ENCODE measurements at places on chromosomes 1 and 21. TPM values are rescaled to one million over a fixed set of nuclear protein-coding genes. Genes with fewer than 3 reads are reported as not detected.

The PAPPA2 gene
- 0.03 TPM for total RNA-seq

The ARMH1 gene
- total RNA-seq: 80.0 TPM

The PLA2G2F gene
- total RNA-seq: not detected

The MROH9 gene
- total RNA-seq: not detected

The PLA2G2C gene
- not detected for total RNA-seq

The LCE2A gene
- total RNA-seq: not detected

The ADCY10 gene
- total RNA-seq: not detected

The RNU1-4 gene
- total RNA-seq: 2,232 TPM

The SAMSN1 gene
- total RNA-seq: 104 TPM

The IFNLR1 gene
- 2.6 TPM for total RNA-seq

The CGN gene
- total RNA-seq: 0.82 TPM

The KLHL21 gene
- 22.8 TPM for total RNA-seq

The CTTNBP2NL gene
- 0.53 TPM for total RNA-seq

The LRRC7 gene
- 0.16 TPM for total RNA-seq

The GJA5 gene
- not detected for total RNA-seq

- peaks cover 28% of the 10 kb centered on the region for H3K36me3 ChIP-seq
- DNase-seq: no peak
- H3K4me3 ChIP-seq: no peak overlapping the region
- no peak overlapping the region for H3K27ac ChIP-seq
- H3K27me3 ChIP-seq: no peaks in the 10 kb centered on the region
Observed at GRCh38 chr1:180397175-180397574, 105.2 kb downstream of the ACBD6 start.

GRCh38 chr1:81540216-81540615 is 260.5 kb upstream of the ADGRL2 start:
- DNase-seq: no peak
- H3K36me3 ChIP-seq: no peaks in the 10 kb centered on the region
- no peaks in the 10 kb centered on the region for H3K27me3 ChIP-seq
- H3K4me1 ChIP-seq: no peaks in the 10 kb centered on the region
- H3K4me3 ChIP-seq: no peak overlapping the region

DNA sequence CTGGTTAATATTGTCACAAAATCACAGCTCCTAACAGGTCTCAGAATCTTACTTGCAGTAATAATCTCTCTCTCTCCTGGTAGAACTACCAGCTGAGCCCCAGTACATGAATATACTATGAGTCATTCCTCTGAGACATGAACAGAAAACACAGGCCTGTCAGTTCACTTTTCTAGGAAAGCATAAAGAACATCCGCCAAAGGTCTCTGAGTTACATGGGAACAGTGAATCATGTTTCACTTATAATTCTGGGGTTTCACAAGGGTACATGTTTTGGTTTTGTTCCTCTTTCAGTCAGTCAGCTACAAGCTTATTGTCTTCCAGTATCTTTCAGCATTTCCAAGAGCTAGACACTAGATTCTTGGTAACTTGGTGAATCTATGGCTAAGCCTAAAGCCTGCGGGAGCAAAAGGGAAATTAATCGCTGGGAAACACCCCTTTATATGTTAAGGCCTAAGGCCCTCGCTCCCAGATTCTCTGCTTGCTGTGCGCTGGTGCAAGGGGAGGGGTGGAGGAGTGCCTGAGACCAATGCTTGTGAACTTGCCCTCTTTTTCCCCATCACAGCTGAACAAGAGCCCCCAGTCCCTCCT is 31.7 kb downstream of the IFNGR2 start:
- H3K27me3 ChIP-seq: no peaks in the 10 kb centered on the region
- peak overlapping the region; percentile 76 for H3K27ac ChIP-seq
- peaks cover 27% of the 10 kb centered on the region for H3K4me1 ChIP-seq
- peaks cover 48% of the 10 kb centered on the region for H3K36me3 ChIP-seq
- H3K4me3 ChIP-seq: no peak overlapping the region

GRCh38 chr1:225654277-225654597 is 1.3 kb upstream of the ENAH start:
- peak overlapping the region; percentile 71 for H3K4me3 ChIP-seq
- peaks cover 43% of the 10 kb centered on the region for H3K27me3 ChIP-seq
- H3K4me1 ChIP-seq: peaks cover 11% of the 10 kb centered on the region
- H3K36me3 ChIP-seq: peaks cover 2% of the 10 kb centered on the region

GRCh38 chr1:156809281-156809680 is 7.4 kb downstream of the SH2D2A start:
- no peak for DNase-seq
- peaks cover 79% of the 10 kb centered on the region for H3K36me3 ChIP-seq
- H3K27me3 ChIP-seq: no peaks in the 10 kb centered on the region

GRCh38 chr1:94875794-94876193 is 51.1 kb downstream of the CNN3 start:
- no peaks in the 10 kb centered on the region for H3K27me3 ChIP-seq
- H3K36me3 ChIP-seq: no peaks in the 10 kb centered on the region
- peaks cover 11% of the 10 kb centered on the region for H3K4me1 ChIP-seq
- no peak overlapping the region for H3K4me3 ChIP-seq
- DNase-seq: no peak
- H3K27ac ChIP-seq: no peak overlapping the region

- no peak for DNase-seq
- peaks cover 13% of the 10 kb centered on the region for H3K4me1 ChIP-seq
- peaks cover 43% of the 10 kb centered on the region for H3K27me3 ChIP-seq
Observed at GRCh38 chr1:119873135-119874015, 22.9 kb downstream of the ADAM30 start.

DNA sequence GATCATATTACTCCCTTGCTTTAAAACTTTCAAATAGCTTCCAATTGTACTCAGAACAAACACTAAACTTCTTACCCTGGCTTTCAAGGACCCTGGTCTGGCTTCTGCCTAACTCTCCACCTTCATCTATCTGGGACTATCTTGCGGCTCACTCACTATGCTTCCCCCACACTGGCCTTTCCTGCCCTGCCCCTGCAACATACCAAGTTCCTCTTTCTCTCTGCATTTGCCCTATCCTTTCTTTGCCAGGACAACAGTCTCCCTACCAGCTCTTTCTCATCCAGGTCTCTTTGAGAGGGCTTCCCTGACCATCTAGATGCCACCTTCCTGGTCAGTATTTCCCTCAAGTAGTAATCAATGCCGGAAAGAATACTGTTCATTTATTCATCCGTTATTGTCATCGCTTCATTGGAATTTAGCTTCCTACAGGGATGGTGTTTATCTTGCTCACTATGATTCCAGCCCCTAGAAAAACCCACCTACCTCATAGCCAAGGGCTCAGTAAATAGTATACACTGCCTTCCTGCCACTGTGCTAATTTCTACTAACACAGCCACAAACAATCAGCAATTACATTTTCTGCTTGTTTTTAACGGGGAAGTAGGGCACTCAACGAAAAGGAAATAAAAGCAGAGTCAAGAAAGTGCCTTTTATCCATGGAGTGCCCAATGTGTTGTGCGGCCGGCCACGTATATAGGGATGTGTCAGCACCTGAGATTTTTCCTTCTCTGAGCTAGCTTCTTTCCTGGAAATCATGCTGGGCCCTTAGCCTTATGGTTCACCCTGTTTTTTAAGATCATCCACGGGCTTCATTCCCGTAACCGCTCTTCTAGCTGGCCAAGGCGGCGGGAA is 521 bp upstream of the CDC7 start:
- DNase-seq: no peak
- no peak overlapping the region for H3K4me3 ChIP-seq
- H3K27me3 ChIP-seq: peaks cover 6% of the 10 kb centered on the region
- no peak overlapping the region for H3K27ac ChIP-seq
- peaks cover 16% of the 10 kb centered on the region for H3K36me3 ChIP-seq

DNA sequence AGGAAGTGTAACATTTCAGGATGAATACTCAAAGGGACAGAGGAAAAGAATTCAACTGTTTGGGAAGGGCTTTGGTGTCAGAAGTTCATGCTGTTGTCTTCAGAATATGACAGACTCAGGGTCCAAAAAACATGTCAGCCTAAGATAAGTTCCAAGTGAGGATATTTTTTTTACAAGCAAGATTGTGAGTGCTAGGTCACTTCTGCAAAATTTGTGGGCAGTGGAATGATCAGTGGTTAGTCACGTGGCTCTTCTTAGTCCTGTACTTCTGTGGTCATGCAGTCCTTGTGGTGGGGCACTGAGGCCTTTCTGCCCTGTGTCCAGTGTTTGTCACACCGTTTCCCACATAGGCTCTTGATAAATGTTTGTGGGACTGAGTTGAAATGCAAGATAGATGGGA is 5.2 kb downstream of the RGL1 start:
- no peak for DNase-seq
- no peak overlapping the region for H3K27ac ChIP-seq
- no peak overlapping the region for H3K4me3 ChIP-seq
- H3K4me1 ChIP-seq: peaks cover 5% of the 10 kb centered on the region

GRCh38 chr1:82697965-82698364 is 897.2 kb downstream of the ADGRL2 start:
- no peaks in the 10 kb centered on the region for H3K36me3 ChIP-seq
- no peaks in the 10 kb centered on the region for H3K4me1 ChIP-seq
- H3K4me3 ChIP-seq: no peak overlapping the region

DNA sequence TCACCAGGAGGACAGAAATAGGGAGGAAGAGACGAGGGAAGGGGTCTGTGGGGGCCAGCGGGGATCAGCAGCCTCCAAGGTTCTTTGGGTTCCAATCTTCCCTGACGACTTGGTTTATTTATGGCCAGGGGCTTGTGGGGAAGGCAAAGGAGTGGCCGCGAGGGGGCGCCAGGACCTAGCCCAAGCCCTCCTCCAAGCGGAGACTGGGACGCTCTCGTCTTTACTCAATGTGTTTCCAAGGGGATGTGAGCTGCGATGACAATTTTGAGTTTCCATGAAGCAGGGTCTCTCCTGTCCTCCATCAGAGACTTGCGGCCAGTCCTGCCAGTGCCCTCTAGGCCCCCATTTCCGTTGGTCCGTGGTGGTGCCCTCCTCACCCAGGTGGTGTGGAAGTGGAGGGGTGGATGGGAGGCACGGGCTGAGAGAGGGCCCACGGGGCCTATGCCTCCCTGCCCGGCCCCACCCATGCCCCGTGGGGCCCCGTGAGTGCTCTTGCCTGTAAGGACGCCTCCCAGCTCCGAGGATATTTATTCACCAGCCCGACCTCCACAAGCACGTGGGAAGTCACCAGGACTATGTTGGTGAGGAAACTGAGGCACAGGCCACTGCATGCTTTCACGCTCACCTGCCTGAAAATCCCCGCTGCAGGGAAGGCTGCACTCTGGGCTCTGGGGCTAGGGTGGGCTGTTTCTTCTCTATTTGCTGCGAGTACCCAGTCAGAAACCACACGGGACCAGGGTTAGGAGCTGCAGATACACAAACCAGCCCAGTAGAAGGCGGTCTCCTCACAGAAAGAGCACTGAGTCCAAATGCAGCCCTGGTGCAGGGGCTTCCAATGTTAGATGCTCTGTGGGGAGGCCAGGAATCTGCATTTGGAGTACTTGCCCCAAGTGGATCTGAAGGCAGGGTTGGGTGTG is 26.5 kb downstream of the DMRTB1 start:
- peak; percentile 79 for DNase-seq
- H3K4me3 ChIP-seq: no peak overlapping the region
- no peaks in the 10 kb centered on the region for H3K27me3 ChIP-seq
- H3K4me1 ChIP-seq: no peaks in the 10 kb centered on the region

- H3K27me3 ChIP-seq: no peaks in the 10 kb centered on the region
- no peak for DNase-seq
- H3K4me3 ChIP-seq: no peak overlapping the region
- H3K27ac ChIP-seq: no peak overlapping the region
- no peaks in the 10 kb centered on the region for H3K36me3 ChIP-seq
Observed at GRCh38 chr1:96220651-96221050, 500.9 kb upstream of the PTBP2 start.

GRCh38 chr1:24745711-24746413 is 615 bp downstream of the CLIC4 start:
- no peak for DNase-seq
- H3K4me3 ChIP-seq: peak overlapping the region; percentile 83
- peaks cover 41% of the 10 kb centered on the region for H3K4me1 ChIP-seq

- peak; percentile 83 for DNase-seq
- H3K4me3 ChIP-seq: peak overlapping the region; percentile 78
- no peaks in the 10 kb centered on the region for H3K36me3 ChIP-seq
- H3K27ac ChIP-seq: peak overlapping the region; percentile 74
- peaks cover 39% of the 10 kb centered on the region for H3K4me1 ChIP-seq
- peaks cover 25% of the 10 kb centered on the region for H3K27me3 ChIP-seq
Observed at GRCh38 chr1:23422241-23422877, 2.2 kb downstream of the TCEA3 start.

GRCh38 chr21:25688275-25689155 is 46.2 kb downstream of the ATP5PF start:
- no peaks in the 10 kb centered on the region for H3K36me3 ChIP-seq
- no peaks in the 10 kb centered on the region for H3K4me1 ChIP-seq
- H3K27ac ChIP-seq: no peak overlapping the region
- no peak for DNase-seq

- no peak for DNase-seq
- H3K4me1 ChIP-seq: peaks cover 4% of the 10 kb centered on the region
- H3K36me3 ChIP-seq: no peaks in the 10 kb centered on the region
Observed at GRCh38 chr1:240093120-240093961, 1.7 kb downstream of the FMN2 start.

GRCh38 chr1:182032251-182032650 is 29.3 kb downstream of the ZNF648 start:
- peaks cover 23% of the 10 kb centered on the region for H3K4me1 ChIP-seq
- peaks cover 10% of the 10 kb centered on the region for H3K27me3 ChIP-seq
- peaks cover 5% of the 10 kb centered on the region for H3K36me3 ChIP-seq

DNA sequence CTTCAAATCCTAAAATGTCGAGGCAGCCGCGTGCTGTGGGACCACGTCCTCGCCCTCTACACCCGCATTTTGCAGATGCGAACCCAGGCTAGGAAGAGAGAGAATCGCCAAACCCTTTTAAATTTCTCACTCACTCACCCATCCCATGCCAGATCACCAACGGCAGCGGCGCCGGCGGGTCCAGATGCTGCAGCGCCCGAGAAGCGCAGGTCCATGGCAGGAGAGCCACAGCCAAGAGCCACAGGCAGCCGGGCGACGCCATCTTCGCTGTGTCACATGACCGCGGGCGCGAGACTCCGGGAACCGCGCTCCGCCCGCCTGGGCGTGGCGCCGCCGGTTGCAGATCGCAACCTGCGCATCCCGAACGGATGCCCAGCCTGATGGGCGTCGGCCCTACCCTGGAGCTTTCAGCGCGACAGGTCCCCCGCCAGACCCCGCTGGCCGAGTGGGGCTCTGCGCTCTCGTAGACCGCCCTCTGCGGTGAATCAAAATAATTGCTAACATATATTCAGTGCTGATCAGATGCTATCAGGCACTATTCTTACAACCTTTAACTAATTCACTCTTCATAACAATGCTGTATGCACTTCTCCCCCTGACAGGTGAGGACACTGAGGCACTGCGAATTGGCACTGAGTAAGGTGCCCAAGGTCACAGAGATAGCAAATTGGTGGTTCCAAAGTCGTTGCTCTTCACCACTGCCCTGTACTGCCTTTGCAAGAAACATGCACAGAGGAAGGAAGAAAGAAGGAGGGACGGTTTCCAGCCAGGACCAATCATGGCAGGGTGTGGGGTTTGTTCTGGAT is at the start of gene PPT1:
TSS of gene PPT1 (minus strand) at position 276 of the 806 bp plus-strand sequence. CDS start at position 262, 14 bp downstream.
- peak; percentile 83 for DNase-seq
- peak within 1 kb of the TSS; percentile 89 for H3K27ac ChIP-seq
- peak within 1 kb of the TSS; percentile 88 for H3K4me3 ChIP-seq
- H3K27me3 ChIP-seq: peaks cover 14% of the 10 kb centered on the region

- H3K4me3 ChIP-seq: no peak overlapping the region
- no peak for DNase-seq
Observed at GRCh38 chr1:54663725-54664124, 22.1 kb downstream of the MROH7 start.

GRCh38 chr1:176904057-176904751 is 260.3 kb downstream of the ASTN1 start:
- H3K27me3 ChIP-seq: no peaks in the 10 kb centered on the region
- no peaks in the 10 kb centered on the region for H3K4me1 ChIP-seq
- no peak overlapping the region for H3K27ac ChIP-seq
- H3K4me3 ChIP-seq: no peak overlapping the region

- H3K27me3 ChIP-seq: no peaks in the 10 kb centered on the region
- DNase-seq: no peak
- H3K27ac ChIP-seq: no peak overlapping the region
- peaks cover 8% of the 10 kb centered on the region for H3K4me1 ChIP-seq
- H3K36me3 ChIP-seq: peaks cover 2% of the 10 kb centered on the region
Observed at GRCh38 chr1:241645199-241645598, 5.0 kb upstream of the CHML start.
